ENCODE measurements at places on chromosomes 2 and 18.
A peak's percentile ranks its signal among the peaks of the same experiment; 100 is the strongest.

DNA sequence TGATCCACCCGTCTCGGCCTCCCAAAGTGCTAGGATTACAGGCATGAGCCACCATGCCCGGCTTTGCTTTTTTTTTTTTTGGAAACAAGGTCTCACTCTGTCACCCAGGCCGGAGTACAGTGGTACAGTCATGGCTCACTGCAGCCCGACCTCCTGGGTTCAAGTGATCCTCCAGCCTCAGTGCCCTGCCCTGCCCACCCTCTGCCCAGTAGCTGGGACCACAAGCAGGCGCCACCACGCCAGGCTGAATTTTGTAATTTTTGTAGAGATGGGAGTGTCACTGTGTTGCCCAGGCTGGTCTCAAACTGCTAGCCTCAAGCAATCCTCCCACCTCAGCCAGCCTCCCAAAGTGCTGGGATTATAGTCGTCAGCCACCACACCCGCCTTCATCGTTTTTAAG is 11.6 kb upstream of the PSD4 start:
- no peak for DNase-seq

DNA sequence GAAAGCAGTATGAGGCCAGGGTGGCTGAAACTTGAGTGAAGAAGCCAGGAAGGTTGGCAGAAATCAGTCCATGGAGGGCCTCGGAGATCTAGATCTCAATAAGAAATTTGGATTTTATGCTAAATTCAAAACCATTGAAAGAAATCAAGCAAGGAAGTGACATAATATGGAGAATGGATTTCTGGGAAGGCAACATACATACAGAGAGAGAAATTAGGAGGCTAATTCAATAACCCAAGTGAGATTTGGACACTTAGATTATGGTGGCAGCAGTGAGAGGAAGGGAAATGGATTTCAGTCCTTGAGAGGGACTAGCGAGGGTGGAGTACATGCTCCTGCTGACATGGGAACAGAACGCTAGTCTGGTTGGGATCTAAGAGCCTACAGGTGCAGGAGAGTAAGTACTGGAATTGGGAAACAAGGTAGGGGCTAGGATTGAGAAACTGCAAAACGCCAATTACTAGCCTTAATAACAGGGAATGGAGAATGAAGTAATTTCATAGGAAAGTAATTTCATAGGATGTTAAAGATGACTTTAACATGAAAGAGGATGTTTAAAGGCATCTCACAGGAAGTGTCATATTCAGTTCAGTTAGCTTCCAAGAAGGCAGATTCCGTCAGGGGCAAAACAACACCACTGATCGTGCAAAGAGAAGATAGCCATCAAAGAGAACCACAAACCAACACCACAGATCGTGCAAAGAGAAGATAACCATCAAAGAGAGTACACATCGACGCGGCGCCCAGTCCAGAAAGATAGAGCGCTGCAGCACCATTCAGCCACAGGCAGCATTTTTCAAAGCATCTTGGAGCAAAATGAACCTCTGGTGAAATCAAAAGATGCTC is 27.2 kb downstream of the CDKL4 start:
- DNase-seq = no peak

- DNase-seq = no peak
Observed at GRCh38 chr2:219578811-219579613, 6.9 kb downstream of the INHA start.

- DNase-seq = no peak
Observed at GRCh38 chr2:182916417-182916816, 50.0 kb upstream of the FRZB start.

GRCh38 chr18:53375621-53376020 is 848.8 kb downstream of the MBD2 start:
- no peak for DNase-seq

DNA sequence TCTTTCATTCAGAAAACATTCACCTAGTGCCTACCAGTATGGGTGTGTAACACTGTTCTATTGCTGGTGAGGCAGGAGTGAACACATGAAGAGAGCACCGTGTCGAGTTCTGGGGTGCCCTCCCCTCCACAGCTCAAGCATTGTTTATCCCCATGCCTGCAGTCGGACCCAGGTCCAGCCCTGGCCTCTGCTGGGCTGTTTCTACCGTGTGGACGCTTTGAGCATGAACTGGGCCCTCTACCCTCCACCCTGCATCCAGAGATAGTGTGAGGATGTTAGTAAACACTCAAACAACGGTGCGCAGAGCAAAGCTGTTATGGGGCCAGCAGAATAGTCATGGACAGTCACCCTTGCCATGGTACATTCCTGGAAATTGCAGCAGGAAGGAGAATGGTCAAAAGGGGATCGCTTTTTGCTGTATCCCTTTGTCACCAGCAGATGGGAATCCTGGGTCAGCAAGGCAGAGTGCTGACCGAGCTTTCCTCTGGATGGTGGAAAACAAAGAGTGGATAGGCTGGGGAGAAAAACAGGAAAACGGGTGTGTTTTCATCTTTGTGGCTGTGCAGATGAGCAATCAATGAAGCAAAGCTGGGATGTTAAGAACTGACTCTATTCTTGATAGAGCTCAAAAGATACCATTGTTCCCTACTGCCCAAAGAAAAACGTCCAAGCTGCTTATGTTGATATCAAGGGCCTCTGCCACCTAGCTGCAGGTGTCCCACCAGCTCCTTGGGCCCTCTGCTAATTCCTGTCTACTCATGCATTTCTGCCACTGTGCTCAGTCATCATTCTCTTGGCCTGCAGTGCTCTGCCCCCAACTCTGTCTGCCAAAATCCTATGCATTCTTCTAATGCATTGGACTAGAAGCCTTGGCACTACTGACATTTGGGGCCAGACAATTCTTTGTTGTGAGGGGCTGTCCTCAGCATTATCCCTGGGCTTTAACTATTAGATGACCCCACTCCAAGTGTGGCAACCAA is 38.7 kb downstream of the REEP1 start:
- no peak for DNase-seq

GRCh38 chr2:86238354-86238753 is 39.1 kb downstream of the MRPL35 start:
- no peak for DNase-seq

DNA sequence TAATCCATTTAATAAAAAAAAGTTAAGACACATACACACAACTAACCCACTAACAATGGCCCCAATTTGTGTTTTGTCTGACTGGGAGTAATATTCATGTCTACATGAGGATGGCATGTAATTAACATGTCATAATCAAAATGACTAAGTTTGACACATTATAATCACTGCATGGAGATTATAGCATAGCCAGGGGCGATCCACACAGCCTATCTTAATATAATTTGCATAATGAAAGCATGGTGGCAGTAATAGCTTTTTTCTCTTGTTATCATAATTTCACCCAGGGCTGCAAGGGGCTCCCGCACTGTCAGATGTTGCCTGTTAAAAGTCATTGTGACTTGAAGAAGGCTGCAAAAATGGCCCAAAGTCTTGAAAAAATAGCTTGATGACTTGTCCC is 243.7 kb downstream of the SMAD2 start:
- no peak for DNase-seq

- DNase-seq = no peak
Observed at GRCh38 chr2:82834893-82835292, 1624.2 kb downstream of the SUCLG1 start.

DNA sequence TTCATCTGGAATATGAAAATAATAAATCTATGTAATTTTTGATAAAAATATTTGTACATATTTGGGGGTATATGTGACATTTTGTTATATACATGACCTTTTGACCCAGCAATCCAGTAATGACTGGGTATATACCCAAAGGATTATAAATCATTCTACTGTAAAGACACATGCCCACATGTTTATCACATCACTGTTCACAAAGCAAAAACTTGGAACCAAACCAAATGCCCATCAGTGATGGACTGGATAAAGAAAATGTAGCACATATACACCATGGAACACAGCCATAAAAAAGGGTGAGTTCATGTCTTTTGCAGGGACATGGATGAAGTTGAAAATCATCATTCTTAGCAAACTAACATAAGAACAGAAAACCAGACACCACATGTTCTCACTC is 472.1 kb upstream of the DDX18 start:
- no peak for DNase-seq

DNA sequence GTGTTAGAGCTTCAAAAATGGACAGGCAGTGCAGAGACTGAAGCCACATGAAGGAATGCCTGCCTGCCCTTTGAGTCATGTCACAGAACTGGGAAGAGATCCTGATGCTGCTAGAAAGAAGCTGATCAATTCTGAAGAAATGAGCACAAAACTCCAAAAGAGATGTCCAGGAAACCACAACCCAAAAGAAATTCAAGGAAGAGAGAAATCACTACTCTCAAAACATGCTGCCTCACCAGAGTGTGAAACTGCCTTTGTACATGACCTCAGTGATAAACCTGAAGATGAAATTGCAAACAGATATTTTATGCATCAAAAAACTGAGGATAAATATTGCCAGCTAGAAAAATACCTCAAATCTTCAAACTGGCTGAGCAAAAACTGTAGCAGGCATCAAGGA is 20.5 kb downstream of the USP40 start:
- no peak for DNase-seq

DNA sequence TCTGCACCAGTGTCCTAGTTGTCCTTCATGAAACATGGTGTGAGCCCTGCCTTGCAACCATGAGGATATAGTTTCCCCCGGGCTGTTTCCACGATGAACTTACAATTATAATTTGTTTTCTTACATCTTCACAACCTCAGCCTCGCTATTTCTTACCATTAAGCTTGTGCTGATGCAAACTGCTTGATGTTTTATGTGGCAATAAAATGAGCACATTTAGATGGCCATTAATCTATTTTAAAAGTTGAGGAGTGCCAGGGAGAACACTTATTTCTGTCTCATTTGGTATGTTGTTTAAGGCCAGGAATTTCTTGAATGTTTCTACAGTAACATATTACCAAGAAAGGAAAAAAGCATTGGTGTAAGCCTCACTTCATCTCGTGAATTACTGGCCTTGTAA is 214.5 kb upstream of the SLC8A1 start:
- peak; percentile 66 for DNase-seq

DNA sequence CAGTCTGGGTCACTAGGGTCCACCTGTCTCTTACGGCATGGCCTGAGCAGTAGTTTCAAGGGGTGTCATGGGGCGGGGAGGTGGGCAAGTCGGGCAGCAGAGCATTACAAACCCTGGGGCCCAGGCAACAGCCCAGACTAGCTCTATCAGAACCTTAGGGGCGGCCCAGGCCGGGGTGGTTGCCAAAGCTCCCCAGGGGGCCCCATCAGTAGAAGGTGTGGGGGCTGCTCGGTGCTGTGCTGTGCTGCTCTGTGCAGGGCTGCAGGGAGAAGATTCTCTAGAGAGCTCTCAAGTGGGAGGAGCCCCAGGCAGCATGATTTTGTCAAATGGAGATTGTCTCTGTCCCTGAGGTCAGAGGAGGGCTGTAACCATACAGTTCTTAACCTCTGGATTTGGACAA is 36.4 kb upstream of the SLC14A1 start:
- DNase-seq = no peak

- no peak for DNase-seq
Observed at GRCh38 chr2:142112757-142113221, 18.0 kb downstream of the LRP1B start.

- DNase-seq = no peak
Observed at GRCh38 chr2:58215429-58215828, 25.7 kb downstream of the FANCL start.

DNA sequence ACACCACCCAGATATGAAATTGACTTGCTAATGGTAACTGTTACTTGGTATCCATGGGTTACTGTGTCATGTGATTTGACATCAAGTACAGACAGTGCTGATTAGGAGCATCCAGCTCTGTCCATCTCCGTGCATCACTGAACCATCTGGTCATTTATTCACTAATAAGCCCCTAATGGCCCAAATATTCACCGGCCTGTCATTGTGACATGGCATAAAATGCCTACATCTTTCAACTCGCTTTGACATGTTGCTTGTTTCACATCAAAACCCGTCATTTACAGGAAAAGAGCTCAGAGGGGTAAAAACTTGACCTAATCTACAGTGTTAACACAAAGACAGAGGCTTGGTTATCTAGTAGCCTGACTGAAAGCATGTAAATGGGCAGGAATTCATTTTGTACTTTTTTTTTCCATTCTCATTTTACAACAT is 308.9 kb upstream of the ATP5MC3 start:
- DNase-seq = no peak

GRCh38 chr2:237875256-237876060 is 16.0 kb downstream of the RAMP1 start:
- DNase-seq = no peak

GRCh38 chr18:31965316-31965970 is 22.5 kb upstream of the TRAPPC8 start:
- no peak for DNase-seq

DNA sequence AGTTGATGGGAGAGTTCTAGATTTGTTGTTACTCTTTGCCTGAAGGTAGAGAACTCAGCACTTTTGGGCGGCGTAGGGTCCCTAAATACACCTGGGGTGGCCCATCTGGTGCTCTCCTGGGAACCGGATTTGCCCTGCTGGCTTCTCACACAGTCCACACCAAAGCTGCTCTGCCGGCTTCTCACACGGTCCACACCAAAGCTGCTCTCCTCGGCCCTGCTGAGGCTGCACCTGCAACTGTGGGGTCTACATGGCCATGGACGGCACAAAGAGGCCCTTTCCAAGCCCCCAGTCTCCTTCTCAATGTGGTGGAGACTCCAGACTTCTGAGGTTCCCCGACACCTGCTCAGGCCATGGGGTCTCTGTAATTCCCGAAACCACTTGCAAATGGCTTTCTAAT is 124.8 kb upstream of the GPC1 start:
- DNase-seq = no peak

- DNase-seq = no peak
Observed at GRCh38 chr18:5709476-5710095, 165.8 kb upstream of the EPB41L3 start.

GRCh38 chr2:174682578-174683391 is 81.5 kb downstream of the CHRNA1 start:
- no peak for DNase-seq

GRCh38 chr2:200221055-200221955 is 85.2 kb upstream of the SPATS2L start:
- DNase-seq = no peak

DNA sequence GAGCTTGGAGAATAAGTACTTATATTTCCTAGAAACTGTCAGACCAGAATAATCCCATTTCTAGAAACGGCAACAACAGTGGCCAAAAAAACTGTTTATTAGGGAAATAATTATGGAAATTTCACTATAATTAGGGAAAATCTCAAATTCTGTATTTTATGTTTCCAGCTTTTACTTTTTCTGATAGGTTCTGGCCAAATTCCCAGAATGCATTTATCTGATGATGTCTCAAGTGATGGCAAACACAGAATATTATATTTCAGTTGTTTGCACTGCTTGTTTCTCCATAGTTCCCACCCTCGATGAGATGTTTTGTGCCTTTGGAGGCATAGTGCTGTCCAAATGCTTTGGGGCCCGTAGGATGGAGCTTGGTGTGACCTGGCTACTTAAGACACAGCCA is 66.9 kb downstream of the AFF3 start:
- no peak for DNase-seq

- peak; percentile 95 for DNase-seq
Observed at GRCh38 chr2:127173057-127173456, 47.0 kb downstream of the CYP27C1 start.

- no peak for DNase-seq
Observed at GRCh38 chr18:76967721-76968472, 145.5 kb downstream of the ZNF236 start.
